ENCODE measurements at places on chromosomes 16 and 17. TPM values are rescaled to one million over a fixed set of nuclear protein-coding genes. Genes with fewer than 3 reads are reported as not detected.

DNA sequence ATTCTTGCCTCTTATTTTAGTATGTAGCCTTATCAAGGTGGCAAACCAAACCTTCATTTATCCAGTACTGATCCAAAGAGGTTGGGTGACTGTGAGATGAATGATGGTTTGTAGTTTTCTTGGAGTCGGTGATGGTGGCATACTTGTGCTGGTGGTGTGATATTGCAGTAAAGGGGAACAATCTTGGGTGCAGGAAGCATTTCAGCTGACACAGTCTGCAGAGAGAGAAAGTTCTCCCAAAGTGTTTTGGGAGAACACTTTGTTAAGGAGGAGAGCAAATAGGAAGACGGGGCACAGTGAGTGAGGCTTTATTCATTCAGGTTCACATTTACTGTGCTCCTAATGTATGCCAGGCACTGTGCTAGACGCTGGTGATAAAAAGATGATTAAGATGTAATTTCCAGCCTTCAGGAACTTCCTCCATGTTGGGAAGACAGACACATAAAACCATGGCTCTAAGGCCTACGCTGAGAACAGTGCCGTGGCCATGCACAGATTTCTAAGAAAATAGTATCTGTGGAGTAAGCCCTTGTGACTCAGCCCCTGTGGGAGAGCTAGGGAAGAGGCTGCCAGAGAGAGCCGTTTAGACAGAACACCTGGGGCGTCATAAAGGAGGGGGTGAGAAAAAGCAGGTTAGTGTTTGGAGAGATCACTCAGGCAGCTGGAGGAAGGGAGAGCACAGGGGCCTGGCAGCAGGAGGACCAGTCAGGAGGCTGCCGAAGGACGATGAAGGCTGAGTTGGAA, 13.8 kb downstream of the HEATR3 start:
- H3K27me3 ChIP-seq, result no peaks in the 10 kb centered on the region
- H3K4me3 ChIP-seq, result no peak overlapping the region
- H3K27ac ChIP-seq, result no peak overlapping the region
- H3K36me3 ChIP-seq, result peaks cover 90% of the 10 kb centered on the region

- H3K27ac ChIP-seq, result no peak overlapping the region
- no peak for DNase-seq
- H3K27me3 ChIP-seq, result no peaks in the 10 kb centered on the region
Observed at GRCh38 chr16:87003414-87003755, 313.8 kb downstream of the C16orf95 start.

DNA sequence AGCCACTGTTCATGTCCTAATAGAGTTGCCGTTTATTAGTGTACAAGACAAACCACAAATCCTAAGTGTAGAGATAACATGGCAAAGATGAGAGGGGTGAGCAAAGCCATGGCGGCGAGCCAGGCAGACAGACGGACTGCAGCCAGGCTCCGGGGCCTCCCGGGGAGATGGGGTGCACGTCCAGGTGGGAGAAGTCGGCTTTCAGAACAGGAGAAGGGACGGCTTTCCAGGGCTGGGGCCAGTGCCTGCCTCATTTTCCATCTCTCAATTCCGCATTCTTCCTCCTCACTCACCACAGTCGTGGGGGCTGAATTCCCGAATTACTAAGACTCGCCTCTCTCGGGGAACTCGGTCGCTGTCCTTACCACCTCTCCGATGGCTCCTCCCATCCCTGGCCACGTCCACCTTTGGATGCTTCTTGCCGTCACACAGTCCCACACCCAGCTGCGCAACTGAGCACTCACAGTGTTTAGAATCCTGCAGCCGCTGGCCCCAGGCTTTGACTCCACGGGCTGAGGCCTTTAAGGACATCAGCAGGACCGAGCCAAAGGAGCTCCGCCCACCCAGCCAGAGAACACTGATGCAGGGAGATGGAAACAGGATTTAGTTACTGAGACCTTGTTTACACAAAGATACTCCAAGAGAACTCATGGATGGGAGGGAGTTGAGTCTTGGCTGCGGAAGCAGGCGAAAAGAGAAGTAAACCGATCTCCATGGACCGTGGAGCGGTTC, 59.7 kb downstream of the RNF112 start:
- DNase-seq, result peak; percentile 90
- H3K27me3 ChIP-seq, result peaks cover 2% of the 10 kb centered on the region
- no peaks in the 10 kb centered on the region for H3K4me1 ChIP-seq

DNA sequence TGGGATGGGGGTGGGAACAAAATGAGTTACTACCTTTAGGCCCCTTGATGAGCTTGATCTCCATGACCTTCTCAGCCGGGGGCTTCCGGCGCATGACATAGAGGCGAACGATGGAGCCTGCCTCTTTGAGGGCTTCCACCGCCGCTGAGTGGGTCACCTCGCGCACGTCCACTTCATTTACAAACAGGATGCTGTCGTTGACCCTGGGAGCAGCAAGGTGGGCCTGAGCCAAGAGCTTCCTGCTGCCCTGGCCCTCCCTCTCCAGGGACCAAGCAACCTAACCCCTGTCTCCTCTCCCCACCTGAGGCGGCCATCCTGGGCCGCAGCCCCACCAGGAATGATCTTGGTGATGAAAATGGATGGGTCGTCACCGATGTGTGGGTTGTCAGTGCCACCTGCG, 16.2 kb downstream of the DLG4 start:
- H3K27ac ChIP-seq, result no peak overlapping the region
- peaks cover 7% of the 10 kb centered on the region for H3K4me1 ChIP-seq
- DNase-seq, result no peak
- no peak overlapping the region for H3K4me3 ChIP-seq

GRCh38 chr17:29483503-29483902, 83.3 kb downstream of the ABHD15 start:
- H3K4me1 ChIP-seq, result no peaks in the 10 kb centered on the region
- H3K36me3 ChIP-seq, result no peaks in the 10 kb centered on the region
- H3K4me3 ChIP-seq, result no peak overlapping the region
- no peaks in the 10 kb centered on the region for H3K27me3 ChIP-seq
- no peak overlapping the region for H3K27ac ChIP-seq
- DNase-seq, result no peak

DNA sequence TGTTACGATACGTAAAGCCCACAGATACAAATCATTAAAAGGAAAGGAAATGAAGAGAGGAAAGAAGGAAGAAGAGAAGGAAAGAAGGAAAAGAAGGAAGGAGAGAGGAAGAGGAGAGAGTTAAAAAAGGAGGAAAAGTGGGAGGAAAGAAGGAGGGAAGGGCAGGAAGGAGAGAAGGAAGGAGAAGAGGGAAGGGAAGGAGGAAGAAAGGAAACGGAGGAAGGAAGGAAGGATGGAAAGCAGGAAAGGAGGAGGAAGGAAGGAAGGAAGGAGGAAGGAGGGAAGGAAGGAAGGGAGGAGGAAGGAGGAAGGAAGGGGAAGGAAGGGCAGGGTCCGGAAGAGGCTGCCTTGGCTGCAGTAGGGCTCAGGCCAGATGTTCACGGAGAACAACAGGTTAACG, 95.2 kb downstream of the ENGASE start:
- no peaks in the 10 kb centered on the region for H3K4me1 ChIP-seq
- H3K27me3 ChIP-seq, result no peaks in the 10 kb centered on the region
- no peak overlapping the region for H3K4me3 ChIP-seq
- H3K27ac ChIP-seq, result no peak overlapping the region
- DNase-seq, result no peak

DNA sequence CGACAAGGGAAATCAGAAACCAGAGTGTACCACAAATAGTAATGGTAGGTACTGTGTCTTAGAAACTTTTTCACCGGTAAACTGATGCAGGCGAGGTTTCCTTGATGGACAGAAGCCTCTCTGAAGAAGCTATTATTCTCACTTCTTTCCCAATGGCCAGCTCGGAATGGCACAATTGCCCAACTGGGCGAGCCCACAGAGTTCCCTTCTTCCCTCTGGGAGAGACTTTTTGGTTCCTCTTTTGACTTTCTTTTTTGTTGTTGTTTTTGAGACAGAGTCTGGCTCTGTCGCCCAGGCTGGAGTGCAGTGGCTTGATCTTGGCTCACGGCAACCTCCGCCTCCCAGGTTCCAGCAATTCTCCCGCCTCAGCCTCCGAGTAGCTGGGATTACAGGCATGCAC, 16.9 kb downstream of the SLC43A2 start:
- H3K27ac ChIP-seq, result no peak overlapping the region
- H3K27me3 ChIP-seq, result no peaks in the 10 kb centered on the region
- no peaks in the 10 kb centered on the region for H3K36me3 ChIP-seq
- H3K4me3 ChIP-seq, result no peak overlapping the region

The SLC22A31 gene
- not detected for polyA plus RNA-seq

The ABCC12 gene
- 0.07 TPM for polyA plus RNA-seq

The FSCN2 gene
- polyA plus RNA-seq, result 0.08 TPM

The ABCC6 gene
- 0.16 TPM for polyA plus RNA-seq

The KRT13 gene
- polyA plus RNA-seq, result 2.8 TPM
